ENCODE measurements at places on chromosomes 2 and 18.

DNA sequence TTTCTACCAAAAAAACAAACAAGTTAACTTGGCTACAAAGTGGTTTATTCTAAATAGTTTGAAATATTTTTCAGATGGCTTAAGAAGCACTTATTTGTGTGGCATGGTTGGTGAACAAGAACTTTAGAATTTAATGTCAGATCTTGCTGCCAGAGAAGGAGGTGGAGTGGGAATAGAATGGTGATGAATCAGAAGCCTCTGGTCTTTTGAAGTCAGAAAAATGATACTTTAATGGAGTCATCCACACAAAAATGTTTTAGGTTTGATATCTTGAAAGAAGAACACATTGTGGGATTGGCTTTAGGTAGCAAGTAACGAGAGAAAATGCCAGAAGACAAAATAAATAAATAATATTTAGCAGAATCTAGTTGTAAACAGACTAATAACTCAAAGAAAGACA lies 243.1 kb upstream of the FANCL start:
- DNase-seq: no peak

DNA sequence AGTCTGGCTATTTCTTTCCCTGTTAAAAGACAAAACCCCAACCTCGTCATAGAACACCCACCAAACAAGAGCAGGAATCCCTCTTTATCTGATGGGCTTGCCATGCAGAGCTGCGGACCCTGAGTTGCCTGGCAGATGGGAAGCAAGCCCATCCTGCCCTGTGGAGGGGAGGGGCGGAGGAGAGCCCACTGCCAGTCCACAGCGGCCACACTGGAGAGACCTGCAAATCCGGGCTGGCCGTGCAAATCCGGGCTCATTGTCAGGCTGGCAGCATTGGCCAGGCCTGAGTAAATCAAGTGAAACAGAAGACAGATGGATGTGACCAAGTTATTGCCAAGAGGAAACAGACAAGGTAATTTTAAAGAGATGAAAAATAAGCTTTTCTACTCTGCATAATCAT lies 22.0 kb downstream of the MYL12B start:
- DNase-seq: no peak

DNA sequence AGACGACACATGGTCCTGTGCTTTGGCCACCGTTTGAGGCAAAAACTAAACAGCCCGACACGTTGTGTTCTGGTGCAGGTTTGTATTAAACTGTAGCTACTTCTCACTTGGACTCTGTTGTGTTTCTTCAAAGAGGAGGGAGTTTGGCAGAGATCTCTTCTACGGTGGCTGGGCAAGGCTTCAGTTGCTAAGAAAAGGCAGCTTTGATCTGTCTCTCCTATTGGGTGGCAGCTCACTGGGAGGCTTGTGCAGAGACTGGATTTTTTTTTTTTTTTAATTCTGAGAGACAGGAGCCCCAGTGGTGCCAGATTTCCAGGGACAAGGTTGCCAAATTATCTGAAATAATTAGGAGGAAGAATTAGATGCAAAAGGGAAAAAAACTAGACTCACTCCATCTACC lies 20.2 kb upstream of the MAPRE3 start:
- DNase-seq: no peak

DNA sequence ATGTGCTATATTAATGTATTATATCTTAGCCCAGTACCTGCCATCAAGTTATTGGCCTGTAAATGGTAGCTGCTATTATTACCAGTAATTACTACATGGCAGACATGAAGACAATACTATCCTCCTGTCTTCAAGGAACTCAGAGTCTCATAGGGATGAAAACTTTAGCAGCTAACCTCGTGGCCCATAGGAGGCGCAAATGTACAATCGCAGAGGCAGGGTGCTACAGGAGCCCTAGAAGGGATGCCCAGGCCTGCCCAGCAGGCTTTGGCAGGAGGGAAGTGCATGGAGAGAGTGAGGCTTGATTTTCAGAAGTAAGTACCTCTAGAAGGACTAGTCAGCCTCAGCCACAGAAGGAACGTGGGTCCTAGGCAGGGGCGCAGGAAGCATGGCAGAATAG lies 44.7 kb upstream of the KIDINS220 start:
- DNase-seq: no peak

DNA sequence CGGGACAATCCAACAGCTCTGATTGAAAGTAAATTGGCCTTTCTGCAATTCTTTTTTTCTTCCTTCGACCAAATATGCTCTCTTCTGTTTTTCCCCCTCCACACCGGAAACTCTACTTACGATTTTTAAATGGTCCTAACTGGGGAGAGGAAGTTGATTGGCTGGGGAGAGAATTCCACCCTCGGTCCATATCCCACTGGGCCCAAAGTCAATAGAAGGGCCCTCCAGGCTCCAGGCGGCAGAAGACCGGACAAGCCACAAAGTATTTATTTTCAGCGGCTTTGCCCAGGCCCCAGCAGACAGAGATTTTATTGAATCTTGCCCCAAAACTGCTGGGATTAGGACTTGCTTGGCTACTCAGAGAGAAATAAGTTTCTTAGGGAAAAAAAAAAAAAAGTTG lies 37.1 kb upstream of the SMAD7 start:
- no peak for DNase-seq

- no peak for DNase-seq
Measured at GRCh38 chr2:18975506-18976167, 382.8 kb downstream of the OSR1 start.

GRCh38 chr18:47997338-47997780 lies 66.9 kb upstream of the SMAD2 start:
- no peak for DNase-seq

GRCh38 chr2:123670286-123670685 lies 354.8 kb upstream of the CNTNAP5 start:
- DNase-seq: no peak

- DNase-seq: no peak
Measured at GRCh38 chr2:1606421-1607235, 137.7 kb downstream of the PXDN start.
